ENCODE measurements at places on chromosomes 13 and 19.

GRCh38 chr13:50396001-50396400, 380.8 kb downstream of the KCNRG start:
- no peak for DNase-seq

- DNase-seq = no peak
Observed at GRCh38 chr13:44669534-44669933, 93.4 kb upstream of the TSC22D1 start.

- DNase-seq = no peak
Observed at GRCh38 chr19:8641908-8642547, 11.6 kb downstream of the NFILZ start.

- DNase-seq = no peak
Observed at GRCh38 chr13:50104493-50104892, 89.2 kb downstream of the KCNRG start.

- DNase-seq = no peak
Observed at GRCh38 chr19:53396525-53396868, 1.5 kb downstream of the ZNF765 start.

GRCh38 chr13:46698910-46699460, 98.0 kb downstream of the ESD start:
- no peak for DNase-seq

GRCh38 chr19:5124111-5124855, 155.4 kb downstream of the KDM4B start:
- no peak for DNase-seq

GRCh38 chr13:94414141-94414540, 65.3 kb downstream of the DCT start:
- no peak for DNase-seq

DNA sequence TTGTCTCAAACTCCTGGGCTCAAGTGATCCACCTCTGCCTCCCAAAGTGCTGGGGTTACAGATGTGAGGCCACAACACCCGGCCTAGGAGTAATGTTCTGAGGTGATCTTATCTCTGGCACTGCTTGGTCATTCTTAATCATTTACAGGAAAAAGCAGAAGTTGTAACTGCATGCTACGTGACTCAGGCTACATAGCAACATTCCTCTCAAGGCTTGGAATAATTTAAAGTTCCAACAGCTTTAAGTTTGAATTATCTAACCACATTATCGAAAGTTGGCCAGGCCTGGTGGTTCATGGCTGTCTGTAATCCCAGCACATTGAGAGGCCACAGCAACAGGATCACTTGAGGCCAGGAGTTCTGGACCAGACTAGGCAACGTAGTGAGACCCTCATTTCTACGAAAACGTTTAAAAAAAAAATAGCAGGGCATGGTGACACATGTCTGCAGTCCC, 3.9 kb upstream of the B9D2 start:
- DNase-seq = no peak

DNA sequence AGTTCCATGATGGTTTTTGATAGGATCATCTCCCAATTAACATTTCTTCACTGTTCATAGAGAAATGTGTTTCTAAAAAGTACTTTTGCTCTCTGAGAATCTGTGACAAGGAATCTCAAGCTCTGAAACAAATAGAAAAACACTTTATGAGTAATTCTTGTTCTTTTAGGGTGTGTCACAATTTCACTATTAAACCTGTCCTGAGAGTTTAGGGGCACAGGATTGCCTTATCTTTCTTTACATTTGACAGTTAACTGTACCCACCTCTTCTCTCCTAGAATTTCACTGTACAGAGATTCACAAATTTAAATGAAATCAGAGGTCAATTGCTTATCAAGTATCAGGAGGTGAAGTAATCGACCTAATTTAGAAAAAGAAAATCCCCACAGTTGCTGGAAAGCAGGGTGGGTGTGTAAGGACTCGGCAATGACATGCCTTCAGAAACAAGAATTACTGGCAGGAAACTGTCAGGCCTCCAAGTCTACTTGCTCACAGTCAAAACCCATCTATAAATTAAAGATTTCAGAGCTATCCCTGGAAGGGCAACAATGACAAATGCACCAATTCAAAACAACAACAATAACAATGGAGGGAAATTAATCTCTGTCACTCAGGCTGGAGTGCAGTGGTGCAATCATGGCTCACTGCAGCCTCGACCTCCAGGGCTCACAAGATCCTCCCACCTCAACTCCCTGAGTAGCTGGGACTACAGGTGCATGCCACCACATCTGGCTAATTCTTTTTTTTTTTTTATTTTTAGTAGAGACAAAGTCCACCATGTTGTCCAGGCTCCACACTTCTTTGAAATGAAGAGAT, 250.2 kb downstream of the ABCC4 start:
- DNase-seq = no peak

DNA sequence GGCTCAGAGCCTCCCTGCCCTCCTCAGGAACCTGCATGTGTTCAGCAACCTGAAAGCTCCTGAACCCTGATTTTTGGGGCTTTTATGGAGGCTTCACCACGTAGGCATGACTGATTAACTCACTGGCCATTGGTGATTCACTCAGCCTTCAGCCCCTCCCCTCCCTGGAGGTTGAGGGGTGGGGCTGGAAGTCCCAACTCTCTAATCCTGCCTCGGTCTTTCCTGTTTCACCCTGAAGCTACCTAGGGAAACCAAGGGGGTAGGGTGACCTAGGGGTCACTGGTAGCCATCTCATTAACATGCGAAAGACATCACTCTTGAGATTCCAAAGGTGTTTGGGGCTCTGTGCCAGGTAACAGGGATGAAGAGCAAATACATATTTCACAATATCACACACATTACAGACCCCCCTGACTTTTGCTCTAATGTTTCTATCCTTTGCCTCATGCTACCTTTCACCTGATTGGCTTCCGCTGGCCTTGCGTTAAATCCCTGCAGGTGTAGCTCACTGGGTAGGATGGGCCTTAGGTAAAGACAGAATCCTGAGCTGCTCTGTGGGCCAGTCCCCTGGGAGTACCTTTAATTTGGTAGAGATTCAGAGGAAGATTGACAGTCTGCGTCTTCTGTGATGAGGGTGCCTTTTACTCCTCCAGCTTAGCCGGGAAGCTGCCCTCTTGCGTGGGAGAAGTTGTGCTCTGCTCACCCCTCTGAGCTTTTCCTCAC, 260.6 kb downstream of the ATP8A2 start:
- no peak for DNase-seq

GRCh38 chr19:7994114-7994513, 11.3 kb downstream of the ELAVL1 start:
- DNase-seq = no peak

- DNase-seq = no peak
Observed at GRCh38 chr13:110913322-110914080, 1.4 kb downstream of the ANKRD10 start.

GRCh38 chr13:71797517-71797916, 69.5 kb downstream of the DACH1 start:
- no peak for DNase-seq

DNA sequence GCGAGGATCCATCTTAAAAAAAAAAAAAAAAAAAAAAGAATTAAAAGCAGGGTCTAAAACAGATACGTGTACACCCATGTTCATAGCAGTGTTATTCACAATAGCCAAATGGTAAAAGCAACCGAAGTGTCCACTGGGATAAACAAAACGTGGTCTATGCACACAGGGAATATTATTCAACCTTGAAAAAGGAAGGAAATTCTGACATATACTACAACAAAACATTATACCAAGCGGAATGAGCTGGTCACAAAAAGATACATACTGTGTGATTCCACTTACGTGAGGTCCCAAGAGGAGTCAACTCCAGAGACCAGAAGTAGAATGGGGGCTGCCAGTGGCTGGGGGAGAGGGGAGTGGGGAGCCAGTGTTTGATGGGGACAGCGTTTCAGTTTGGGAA, 14.7 kb upstream of the ADPRHL1 start:
- DNase-seq = no peak

GRCh38 chr13:66338542-66338941, 891.6 kb downstream of the PCDH9 start:
- DNase-seq = no peak

GRCh38 chr13:95588721-95589120, 36.2 kb downstream of the CLDN10 start:
- no peak for DNase-seq

- no peak for DNase-seq
Observed at GRCh38 chr13:77696879-77697216, 639 bp upstream of the SLAIN1 start.

DNA sequence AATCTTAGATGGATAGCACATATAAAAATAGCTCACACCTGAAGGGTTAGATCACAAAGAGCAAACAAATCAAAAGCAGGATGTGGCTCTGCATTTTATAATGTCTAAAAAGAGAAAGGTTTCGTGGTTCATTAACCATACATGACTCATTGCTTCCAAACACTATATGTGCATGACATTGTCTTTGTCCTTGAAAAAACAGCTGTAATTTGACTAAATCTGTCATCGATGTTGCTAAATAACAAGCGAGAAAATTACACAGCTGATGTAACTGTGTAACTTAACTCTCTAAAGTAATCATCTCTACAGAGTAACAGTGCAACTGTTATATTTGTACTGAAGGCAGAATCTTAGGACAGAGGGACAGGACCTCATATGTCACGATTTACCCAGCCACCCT, 383.1 kb upstream of the GPC6 start:
- DNase-seq = peak; percentile 9

- no peak for DNase-seq
Observed at GRCh38 chr13:59975807-59976435, 187.8 kb downstream of the DIAPH3 start.

DNA sequence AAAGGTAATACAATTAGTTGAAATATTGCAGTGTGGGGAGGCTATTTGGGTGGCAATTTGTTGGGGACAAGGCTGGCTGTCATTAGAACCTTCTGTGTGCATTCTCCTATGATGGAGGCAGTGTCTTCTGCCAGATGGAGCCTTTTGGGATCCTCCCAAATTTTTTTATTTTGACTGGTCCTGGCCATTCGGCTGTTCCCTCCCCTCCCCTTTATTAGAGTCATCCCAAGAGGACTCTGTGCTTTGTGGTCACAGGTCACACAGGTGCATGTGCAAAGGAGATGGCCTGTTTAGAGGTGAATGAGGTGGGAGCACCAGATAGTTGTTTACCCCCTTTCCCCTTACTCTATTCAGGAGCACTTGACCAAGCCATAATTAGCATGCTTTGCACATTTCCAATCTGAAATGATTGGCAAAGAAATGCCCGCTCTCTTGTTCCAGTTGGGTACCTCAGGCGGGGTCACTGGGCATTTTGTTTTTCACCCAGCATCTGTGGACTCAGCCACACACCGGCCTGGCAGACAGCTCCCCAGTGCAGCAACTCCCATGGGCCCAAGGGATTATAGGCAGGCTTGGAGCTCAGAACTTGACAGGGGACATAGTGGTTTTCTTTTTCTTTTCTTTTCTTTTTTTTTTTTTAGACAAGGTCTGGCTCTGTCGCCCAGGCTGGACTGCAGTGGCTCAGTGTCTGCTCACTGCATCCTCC, 19.8 kb downstream of the GATAD2A start:
- DNase-seq = no peak

DNA sequence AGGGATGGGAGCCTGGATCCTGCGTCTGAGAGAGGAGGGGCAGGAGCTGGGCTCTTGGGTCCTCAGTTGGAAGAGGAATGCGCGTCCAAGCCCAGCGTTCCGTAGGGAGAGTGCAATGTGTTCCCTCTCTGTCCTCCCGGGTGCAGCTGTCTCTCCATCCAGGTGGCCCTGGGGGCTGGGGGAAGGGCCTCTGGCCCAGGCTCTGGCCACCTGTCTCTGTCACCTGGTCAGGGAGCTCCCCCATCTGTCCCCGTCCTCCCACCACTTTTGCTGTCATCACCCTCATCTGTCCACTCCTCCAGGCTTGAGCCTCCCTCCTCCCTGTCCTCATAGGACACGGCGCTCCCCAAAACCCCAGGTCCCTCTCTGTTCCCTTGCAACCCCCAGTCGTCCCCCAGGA, 3.7 kb upstream of the SBK2 start:
- no peak for DNase-seq

GRCh38 chr19:2372076-2372612, 12.1 kb downstream of the TMPRSS9 start:
- no peak for DNase-seq

- peak; percentile 70 for DNase-seq
Observed at GRCh38 chr13:97855570-97856303, 97.7 kb upstream of the IPO5 start.

- DNase-seq = no peak
Observed at GRCh38 chr13:59415498-59415897, 748.2 kb downstream of the DIAPH3 start.

DNA sequence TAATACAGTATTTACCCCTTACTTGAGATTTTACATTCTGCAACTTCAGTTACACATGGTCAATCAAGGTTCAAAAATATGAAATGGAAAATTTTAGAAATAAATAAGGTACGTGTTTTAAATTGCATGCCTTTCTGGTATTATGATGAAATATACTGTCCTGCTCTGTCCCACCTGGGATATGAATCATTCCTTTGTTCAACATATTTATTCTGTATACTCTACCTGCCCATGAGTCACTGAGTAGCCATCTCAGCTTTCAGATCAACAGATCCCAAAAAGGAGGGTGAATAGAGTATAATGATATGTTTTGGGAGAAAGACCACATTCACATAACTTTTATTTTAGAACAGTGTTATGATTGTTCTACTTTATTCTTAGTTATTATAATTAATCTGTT, 37.8 kb downstream of the STOML3 start:
- no peak for DNase-seq

DNA sequence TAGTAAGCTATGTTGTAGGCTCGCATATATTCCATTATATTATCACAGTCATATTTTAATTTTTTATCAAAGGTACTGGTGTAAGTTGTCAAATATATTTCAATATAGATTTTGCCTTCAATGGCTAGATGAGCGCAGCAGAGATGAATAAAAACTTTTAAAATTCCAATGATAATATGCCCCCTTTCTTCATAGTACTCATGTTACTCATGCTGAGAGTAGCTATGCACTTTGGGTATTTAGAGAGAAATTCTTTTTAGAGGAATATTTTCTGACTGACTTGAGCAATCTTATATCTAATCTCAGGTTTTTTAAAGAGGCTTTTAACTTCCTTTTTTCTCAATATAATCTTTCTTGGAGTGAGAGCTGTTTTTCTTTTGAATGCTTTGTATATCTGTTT, 11.4 kb downstream of the ZNF254 start:
- no peak for DNase-seq

DNA sequence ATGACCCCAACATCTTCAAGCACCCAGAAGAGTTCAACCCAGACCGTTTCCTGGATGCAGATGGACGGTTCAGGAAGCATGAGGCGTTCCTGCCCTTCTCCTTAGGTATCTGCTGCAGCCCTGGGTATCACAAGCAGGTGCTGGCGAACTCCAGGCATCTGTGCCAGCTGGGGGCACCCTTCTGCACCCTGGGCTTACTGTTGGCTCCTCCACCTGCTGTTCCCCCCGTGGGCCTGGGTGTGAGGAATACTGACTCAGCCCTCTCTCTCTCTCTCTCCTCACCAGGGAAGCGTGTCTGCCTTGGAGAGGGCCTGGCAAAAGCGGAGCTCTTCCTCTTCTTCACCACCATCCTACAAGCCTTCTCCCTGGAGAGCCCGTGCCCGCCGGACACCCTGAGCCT, 13.0 kb downstream of the CYP2S1 start:
- DNase-seq = no peak

DNA sequence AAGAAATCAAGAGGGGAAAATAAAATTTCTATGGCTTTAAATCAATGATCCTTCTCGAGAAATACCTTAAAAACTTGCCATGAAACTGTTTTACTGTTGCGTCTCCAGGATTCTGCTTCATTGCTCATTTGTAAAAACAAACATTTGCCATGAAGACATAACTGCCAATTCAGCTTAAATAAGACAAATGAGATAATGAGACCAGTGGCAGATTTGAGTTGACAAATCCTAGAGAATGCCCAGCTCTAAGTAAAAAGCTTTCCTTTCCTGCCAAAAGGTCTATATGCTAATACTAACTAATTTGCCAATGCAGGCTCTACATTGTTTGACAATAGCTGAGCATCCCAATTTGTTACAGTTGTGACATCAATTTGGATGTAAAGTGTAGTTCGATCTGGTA, 400.5 kb upstream of the PCDH9 start:
- DNase-seq = no peak

Data from NCI-H187 (cell line).